NCI-H524 treated with DMSO at 0.1 percent for 48 hours (cell line): ENCODE measurements at places on chromosomes 5 and 9.

- no peak for DNase-seq
Measured at GRCh38 chr5:34597034-34598027, 58.8 kb upstream of the RAI14 start.

- no peak for DNase-seq
Measured at GRCh38 chr9:18996211-18996610, 36.8 kb downstream of the SAXO1 start.

- no peak for DNase-seq
Measured at GRCh38 chr5:133977858-133978257, 9.4 kb upstream of the C5orf15 start.

- no peak for DNase-seq
Measured at GRCh38 chr9:21579247-21579671, 97.1 kb upstream of the IFNE start.

DNA sequence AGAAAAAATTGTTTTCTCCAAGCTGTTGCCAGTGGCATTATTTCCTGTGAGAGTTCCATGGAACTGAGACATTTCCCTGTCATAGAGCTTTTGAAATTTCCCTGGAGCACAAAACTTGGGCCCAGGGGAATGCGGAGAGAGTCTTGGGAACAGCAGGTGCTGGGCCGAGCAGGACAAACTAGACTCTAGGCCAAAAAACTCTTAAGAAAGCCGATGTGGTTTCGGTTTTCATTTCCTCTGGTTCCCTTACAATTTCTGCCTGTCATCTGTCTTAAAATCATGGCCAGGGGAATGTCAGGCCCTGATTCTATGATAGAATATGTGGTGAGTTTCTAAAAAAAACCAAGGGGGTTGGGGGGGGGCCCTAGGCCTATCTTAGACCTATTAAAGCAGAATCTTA lies 4.6 kb downstream of the SLC35A4 start:
- no peak for DNase-seq

DNA sequence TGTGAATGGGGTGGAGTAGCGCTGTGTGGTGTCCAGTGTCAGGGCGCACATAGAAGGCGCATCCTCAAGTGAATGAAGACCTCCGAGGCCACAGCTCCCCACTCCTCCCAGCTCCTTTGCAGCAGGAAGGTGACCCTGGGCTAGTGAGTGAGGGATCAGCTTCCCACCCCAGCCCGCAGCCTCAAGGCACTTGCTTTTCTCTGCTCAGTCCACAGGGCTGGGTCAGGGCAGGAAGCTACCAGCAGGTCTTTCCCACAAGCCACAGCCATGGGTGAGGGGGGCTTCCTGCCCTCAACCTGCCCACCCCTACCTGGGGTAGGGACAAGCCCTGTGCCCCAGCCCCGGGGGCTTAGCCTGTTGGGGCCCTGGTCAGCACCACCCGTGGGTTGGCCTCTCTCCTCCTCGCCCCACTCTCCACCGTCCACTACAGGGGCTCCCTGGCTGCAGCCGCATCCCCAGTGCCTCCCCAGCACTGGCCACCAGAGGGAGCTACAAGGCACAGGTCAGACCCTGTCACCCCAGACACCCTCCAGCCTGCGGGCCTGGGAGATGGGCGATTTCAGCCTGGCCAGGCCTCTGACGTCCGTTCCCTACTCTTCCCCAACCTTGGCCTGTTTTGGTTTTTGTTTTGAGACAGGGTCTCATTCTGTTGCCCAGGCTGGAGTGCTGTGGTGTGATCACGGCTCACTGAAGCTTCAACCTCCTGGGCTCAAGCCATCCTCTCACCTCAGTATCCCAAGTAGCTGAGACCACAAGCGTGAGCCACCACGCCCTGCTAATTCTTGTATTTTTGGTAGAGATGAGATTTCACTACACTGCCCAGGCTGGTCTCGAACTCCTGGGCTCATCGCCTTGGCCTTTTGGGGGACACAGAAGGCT lies 1.3 kb upstream of the ABCA2 start:
- DNase-seq, result no peak

GRCh38 chr5:3036041-3036788 lies 284.7 kb upstream of the IRX2 start:
- no peak for DNase-seq

GRCh38 chr9:129235931-129236331 lies 57.9 kb upstream of the IER5L start:
- DNase-seq, result no peak

DNA sequence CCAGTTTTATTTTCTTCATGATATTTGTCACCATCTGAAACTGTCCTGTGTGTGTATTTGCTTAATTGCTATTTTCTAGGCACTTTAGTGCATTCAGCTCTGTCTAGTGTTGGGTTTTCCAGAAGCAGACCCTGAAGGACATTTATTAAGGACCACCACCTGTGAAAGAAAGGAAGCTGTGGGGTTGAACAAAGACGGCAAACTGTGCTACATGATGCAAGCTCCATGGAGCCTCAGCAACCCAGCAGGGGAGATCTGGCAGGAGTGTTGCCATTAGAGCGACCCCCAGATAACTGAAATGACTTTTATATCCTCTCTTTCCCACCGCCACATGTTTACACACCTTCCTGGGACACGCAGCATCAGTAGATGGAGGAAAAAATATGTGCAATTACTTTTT lies 125.5 kb downstream of the GABRB2 start:
- DNase-seq, result no peak

- no peak for DNase-seq
Measured at GRCh38 chr9:33374634-33375237, 27.6 kb downstream of the AQP7 start.

DNA sequence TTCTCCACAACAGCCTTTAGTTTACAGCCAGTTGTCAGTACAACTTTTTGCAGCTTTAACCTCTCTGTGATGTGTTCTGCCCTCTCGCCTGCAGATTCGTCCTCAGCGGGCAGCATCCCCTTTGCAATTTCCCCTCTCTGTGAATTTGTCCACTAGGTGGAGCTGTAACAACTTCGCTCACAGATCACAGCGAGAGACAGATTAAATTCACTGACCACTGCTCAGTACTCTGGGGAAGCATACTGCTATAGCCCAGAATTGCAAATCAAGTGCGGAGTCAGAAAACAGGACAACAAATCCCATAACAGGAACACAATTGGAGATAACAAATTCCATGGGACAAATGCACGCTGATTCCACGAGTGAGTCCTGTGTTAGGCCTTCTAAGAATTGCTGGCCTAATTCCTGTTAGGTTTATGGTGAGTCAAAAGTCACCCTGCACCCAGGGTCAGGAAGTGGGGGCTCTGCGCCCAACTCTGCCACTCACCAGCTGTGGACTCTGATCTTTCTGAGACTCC lies 2124.9 kb downstream of the MAT2B start:
- DNase-seq, result no peak

DNA sequence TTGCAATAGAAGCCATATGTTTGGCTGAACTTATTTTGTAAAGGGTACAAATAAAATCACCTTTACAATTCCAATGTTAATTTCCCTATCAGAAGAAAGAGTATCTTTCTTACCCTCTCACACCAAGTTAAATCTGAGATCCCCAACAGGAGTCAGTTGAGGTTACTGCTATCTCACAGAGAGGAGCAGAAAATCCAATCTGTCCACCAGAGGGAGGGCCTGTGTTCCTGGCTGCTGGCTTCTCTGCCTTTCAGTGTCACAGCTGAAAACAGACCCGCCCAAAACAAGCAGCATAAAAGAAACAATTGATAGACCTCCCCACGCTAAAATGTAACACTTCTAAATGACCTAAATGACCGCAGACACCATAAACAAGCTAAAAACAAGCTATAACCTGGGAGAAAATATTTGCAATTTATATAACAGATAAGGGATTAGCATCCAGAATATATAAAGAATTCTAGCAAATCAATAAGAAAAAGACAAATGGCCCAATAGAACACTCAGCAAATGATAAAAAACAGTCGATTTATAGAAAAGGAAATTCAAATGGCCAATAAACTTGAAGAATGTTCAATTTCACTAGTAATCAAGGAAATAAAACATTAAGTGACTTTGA lies 24.5 kb upstream of the MVB12B start:
- DNase-seq, result peak; percentile 21

DNA sequence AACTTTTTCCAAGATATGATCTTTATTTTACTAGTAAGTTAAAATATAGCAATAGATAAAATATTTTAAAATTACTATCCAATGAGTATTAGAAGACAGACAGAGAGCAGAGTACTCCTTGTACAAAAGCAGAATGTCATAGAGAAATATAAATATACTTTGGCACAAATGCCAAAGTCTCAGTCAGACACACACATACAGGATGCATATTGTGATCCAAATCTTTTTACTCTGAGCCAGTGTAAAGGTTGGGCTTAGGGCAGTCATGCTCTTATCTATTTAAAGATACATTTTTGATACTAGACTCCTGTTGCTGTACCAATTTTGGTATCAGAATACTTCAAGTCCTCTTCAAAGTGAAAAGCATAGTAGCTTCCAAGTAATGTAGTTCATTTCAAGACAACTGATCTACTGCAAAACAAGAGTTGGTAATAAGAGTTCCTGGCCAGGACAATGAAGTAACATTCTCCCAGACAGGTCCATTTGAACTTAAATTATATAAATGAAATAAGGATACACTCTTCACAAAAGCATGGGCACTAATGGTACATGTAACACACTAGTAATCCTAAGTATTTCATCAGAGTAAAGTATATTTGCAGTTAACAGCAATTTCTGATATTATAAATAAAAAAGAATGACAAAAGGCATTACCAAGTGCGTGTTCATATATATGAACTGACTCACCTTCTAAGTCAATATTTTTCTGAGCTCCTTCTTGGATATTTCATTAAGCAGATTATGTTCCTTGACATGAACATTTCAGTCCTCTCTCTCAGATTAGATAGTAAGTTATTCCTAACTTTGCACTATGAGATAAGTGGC lies 10.5 kb downstream of the PFDN1 start:
- DNase-seq, result no peak

DNA sequence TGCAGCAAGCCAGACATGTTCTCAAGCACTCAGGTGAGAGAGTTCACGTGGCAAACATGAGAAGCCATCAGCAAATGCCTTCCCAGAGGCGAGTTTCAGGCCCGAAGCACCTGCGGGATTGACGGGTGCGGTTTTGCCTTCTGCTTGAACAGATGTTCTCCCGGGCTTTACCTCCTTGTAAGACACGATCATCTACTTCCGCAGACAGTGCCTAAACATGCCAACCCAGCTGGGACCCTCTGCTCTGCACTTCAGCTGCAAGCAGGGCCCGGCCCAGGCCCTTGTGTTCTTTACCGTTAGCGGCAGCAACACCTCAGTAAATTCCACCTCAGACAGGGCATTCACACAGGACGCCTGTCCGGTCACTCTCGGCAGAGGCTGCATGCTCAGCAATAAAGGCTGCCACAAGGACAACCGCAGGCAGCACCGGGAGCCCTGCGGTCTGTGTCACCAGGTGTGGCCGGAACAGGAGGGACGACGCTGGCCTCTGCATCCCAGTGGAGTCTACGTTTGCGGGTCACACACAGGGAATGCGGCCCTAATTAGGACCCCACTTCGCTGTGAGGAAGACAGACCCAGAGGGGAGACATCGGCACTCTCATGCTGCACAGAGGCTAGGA lies 139.6 kb downstream of the ROR2 start:
- DNase-seq, result peak; percentile 77

- no peak for DNase-seq
Measured at GRCh38 chr9:124831642-124832364, 21.5 kb upstream of the WDR38 start.

- DNase-seq, result no peak
Measured at GRCh38 chr5:167546270-167546669, 745.2 kb upstream of the WWC1 start.

DNA sequence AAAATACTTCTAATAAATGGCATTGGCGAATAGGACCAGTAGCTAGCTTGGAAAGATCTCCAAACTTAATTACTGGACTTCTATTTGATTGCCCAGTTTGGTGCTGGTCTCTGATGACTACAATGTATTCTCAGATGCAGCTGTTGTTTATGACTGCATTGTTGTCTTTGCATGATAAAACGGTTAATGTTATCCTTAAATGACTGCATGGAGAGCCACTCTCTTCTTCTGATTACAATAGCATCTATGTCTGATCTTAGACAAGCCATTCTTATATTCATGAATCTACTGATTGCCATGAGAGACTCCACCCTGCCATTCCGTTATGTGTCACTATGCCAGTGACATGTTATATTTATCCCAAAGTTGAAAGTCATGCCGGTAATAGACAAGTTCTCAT lies 42.9 kb upstream of the ERBIN start:
- DNase-seq, result no peak

GRCh38 chr9:26229324-26230054 lies 551.2 kb upstream of the TUSC1 start:
- DNase-seq, result no peak

GRCh38 chr9:108654566-108654965 lies 201.2 kb downstream of the ACTL7B start:
- no peak for DNase-seq

GRCh38 chr5:151374539-151374938 lies 27.2 kb upstream of the SLC36A2 start:
- no peak for DNase-seq
